Activated T-helper 1 cell treated with Interleukin-2 at 50 U/mL for 16 hours (primary cell): ENCODE measurements at places on chromosomes 2 and 18.

GRCh38 chr2:72932045-72932740, 14.9 kb downstream of the EMX1 start:
- DNase-seq: no peak

- no peak for DNase-seq
Measured at GRCh38 chr2:190636361-190636760, 12.5 kb upstream of the NAB1 start.

GRCh38 chr2:197054437-197054836, 127.9 kb upstream of the PGAP1 start:
- DNase-seq: no peak

DNA sequence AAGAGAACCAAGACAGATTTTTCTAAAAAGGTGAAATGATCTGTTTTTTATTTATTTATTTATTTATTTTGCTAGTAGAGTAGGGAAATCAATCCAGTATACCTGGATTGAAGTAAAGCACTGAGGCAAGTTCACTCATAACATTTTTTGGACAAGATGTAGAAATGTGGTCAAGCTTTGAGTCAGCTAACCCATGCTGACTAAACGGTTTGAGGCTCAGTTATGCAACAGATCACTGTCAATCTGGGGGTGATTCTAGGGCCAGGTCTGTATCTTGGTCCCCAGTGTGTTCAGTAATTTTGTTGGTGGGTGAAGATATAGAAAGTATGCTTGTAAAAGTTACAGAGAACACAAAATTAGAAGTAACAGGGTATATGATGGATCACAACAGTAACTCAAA, 60.2 kb downstream of the RMDN2 start:
- no peak for DNase-seq

DNA sequence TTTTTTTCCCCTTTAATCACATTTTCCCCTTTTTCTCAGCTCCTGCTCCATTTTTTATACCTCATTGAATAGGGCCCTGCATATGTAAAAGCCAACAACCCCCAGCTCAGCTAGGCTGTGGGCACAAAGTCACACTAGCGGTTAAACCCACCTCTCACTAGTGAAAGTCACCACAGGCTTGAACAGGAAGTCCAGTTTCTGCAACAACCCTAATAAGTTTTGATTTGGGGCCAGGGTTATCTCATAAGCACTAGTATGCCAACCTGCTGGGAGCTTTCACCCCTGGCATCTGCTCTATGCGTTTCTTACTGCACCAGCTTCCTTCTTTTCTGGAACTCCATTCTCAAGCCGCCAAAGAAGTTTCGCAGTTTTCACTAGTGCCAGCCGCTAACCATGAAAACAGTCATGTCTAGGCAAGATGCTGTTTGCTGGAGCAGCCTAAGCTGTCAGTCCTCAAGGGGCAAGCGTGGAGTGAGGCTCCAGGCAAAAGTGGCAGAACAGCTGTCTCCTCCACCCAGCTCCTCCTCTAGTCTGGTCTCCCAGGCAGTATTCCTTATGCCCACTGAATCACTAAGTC, 197.0 kb upstream of the MEIS1 start:
- no peak for DNase-seq

DNA sequence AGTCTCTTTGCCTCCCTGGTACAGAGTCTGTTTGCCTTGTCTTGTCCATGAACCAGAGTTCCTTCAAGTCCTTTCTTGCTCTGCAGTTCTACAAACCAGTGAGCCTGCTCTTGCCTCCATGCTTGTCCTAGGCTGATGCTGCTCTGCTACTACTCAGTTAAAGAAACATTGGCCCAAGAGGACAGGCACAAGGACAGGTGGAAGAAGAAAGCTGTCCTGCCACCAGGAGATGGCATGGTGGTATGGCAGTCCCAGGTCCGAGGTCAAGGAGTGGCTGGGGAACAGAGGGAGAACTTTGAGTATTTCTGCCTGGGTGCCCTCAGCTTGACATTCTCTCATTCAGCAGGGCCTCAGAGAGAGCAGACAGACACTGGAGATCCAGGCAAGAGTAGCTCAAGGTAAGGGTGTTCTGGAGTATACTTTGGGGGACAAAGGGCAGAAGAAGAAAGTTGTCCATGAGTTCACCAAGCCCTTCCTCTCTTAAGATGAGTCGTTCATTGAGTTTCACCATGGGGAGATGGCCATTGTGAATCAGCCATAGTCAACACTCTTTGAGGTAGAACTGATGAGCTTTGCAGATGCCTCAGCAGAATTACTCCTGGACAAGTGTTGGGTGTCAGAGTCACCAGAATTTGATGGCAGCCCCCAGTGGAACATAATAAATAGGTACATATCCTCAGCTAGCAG, 20.4 kb downstream of the TTC32 start:
- no peak for DNase-seq

DNA sequence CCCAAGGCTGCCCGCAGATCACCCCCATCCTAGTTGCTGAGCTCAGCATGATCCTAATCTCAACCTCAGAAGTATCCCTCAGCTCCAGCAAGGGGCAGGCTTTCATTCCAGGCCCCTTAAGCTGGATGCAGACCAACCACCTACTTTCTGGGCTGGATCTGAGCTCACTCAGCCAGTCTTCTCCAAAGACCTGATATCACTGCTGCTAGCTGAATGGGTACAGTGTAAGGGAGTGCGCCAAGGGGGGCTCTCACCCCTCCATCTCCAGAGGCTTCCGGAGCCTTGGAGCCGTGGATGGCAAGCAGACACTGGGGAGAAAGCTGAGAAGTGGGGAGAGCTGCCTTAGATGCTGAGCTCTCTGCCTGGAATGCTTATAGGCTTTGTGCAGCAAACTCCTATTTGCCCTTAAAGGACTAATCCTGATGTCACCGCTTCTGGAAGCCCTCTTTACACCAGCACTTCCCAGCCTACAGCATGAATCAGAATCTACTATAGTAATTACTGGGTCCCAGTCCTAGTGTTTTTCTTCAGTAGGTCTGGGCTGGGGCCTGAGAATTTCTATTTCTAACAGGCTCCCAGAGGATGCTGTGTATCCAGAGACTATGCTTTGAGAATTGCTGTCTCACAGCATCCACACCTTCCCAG, 31.0 kb downstream of the GYPC start:
- no peak for DNase-seq

DNA sequence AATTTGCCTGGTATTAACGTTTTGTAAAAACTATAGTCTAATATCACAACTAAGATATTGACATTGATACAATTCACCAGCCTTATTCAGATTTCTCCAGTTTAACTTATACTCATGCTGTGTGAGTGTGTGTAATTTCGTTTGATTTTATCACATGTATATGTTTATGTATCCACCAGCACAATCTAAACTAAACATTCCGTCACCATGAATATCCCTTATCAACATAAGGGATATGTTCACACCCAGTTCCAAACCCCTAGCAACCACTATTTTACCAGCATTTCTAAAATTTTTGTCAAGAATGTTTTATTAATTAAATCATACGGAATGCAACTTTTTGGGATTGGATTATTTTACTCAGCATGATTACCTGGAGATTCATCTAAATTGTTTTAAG, 450.3 kb downstream of the FBXO15 start:
- DNase-seq: no peak

GRCh38 chr2:120849278-120849677, 113.6 kb downstream of the GLI2 start:
- no peak for DNase-seq

GRCh38 chr2:8268172-8268783, 413.6 kb upstream of the ID2 start:
- DNase-seq: no peak

- DNase-seq: no peak
Measured at GRCh38 chr2:142841788-142842187, 35.7 kb upstream of the KYNU start.

DNA sequence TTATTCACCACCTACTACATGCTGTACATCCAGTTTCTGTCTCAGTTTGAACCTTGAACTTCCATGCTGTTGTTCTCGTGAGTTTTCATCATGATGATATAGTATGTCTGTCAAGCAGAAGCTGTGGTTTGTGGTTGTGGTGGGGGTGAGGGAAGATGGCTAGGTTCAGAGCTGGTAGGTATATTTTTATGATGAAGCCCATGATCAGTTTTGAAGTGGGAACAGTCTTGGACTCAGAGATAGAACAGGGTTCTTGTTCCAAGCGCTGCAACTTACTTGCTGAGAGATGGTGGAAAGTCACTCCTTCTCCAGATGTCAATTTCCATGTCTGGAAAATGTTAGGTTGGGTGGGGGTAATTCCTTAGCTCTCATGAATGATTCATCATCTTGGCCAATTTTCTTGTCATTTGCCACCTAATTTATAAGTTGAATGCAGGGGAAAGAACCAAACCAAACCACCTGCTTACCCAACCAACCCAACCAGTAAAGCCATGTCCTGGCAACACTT, 21.6 kb downstream of the PMAIP1 start:
- DNase-seq: no peak

DNA sequence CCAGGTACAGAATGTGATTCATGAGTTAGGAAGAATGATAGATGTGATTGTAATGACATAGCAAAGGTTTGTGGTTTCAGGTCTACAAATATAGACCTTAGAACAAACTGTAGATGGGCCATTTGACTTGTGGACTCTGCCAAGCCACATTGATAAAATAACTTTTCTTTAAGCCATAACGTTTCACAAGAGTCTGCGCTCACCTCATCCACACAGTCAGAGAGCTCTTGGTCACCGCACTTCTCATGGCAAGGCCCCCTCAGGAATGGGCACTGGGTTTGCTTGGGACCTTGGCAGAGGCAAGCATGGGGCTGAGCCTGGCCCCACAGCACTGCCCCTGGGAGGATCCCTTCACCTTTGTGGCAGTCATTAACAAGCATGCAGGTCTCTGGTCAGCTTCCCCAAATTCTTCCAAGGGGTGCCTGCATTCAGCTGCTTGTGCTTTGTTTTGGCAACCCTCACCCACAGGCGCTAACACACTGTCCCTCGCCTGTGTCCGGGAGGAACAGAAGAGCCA, 14.0 kb downstream of the ARMC9 start:
- no peak for DNase-seq

DNA sequence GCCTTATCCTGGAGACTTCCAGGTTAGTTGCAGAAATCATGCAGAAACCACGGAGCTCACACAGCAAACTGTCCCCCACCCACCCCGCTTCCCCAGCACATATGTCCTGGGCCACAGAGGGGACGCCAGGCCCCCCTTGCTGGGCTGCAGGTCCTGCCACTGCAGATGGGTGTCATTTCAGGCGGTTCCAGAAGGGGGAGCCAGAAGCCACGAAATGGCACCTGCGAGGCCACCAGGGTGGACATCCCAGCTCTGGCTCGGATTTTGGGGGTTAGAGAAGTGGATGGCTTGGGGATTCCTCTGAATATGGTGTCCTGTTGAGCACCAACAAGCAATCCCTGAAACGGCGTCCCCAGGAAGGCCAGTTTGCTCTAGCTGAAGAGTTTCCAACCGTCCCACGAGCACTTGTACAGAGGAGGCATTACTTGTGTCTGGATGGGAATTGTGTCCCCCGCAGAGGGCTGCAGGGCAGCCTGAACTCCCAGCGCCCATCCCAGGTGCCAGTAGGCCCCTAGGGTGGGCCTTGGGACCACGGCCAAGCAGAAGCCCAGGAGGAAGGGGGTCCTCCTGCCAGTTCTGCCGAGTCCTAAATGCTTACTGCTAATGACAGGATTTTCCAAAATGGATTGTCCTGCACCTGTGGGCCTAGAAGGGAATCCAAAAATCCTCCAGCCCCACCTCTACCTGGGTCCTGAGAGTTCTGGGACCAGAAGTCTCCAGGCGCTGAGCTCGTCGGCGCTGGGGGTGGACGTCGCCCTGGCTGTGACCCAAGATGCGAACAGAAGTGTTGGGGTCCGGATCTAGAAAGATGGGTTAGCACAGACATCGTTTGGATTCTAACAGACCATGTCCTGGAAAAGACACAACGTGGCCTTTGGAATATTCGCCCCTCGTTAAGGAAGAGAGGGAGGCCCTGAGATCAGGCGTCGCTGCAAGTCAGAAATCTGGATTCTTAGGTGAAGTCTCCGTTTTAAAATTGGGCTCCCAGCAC, 14.6 kb upstream of the NFATC1 start:
- no peak for DNase-seq

- DNase-seq: no peak
Measured at GRCh38 chr18:59787998-59788790, 91.0 kb upstream of the CCBE1 start.

GRCh38 chr2:146239392-146240135, 1605.3 kb upstream of the ACVR2A start:
- no peak for DNase-seq

DNA sequence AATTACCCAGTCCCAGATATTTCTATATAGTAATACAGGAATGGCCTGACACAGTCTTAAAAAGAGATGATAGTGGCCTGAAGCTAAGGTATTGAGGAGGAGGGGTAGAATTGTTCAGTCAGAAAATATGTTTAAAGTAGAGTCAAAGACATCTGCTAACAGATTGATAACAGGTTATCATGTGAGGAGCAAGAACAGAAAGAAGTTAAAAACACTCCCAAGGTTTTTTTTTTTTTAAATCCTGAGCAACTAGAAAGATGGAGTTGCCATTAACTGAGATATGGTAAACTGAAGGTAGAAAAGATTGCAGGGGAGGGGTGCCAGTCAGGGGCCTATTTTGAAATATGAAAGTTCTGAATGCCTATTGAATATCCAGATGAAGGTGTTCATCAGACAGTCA, 43.1 kb downstream of the SP3 start:
- no peak for DNase-seq

DNA sequence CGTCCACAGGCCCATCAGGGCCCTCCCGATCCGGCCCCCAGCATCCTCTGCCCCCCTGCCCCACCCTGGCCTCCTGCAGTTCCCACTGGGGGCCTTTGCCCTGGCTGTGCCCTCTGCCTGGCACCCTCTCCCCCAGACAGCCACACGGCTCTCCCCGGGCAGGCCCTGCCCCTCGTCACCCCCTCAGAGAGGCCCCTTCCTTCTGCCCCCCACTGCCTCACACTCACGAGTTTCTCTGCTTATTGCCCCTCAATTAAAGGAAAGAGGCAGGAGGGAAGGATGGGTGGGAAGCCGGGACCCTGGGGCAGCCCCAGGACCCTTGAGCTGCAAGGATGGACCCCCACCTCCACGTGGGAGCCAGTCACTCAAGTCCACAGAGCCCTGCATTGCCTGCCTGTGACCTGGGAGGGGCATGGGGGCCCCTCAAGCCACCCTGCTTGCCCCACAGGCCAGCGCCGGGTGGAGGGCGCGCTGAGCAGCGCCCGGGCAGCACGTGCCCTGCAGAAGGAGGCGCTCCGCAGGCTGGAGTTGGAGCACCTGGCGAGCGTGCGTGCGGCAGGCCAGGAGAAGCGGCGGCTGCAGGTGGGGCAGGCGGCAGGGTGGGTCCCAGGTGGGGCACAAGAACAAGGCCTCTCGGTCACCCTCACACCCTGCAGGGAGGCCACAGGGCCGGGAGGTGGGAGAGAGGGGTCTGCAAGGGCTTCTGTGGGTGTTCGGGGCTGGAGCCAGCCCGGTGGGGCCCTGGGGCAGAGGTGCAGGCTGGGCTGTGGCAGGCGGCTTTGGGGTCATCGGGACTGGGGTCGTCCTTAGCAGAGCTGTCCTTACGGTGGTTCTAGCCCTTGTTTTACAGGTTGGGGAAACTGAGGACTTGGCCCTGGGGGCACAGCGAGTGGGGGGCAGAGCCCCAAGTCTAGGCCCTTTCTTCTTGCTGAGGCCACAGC, 30.5 kb upstream of the SNED1 start:
- DNase-seq: no peak

DNA sequence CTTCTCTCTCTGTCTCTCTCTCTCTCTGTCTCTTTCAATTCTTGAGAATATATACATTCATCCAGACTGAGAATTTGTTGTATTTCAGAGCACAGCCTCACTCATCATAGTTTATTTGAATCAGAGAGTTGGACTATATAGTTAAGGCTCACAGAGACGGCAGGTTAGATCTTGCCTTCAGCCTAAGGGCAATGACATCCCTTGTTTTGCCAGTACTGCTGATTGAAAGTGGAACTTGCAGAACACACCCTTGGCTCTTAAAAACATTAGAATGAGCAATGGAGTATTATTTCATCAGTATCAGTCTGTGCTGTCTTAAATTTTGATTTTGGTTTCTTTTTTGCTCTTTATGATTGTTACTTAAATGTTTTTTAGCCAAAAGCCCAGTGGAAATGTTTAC, 62.0 kb upstream of the DSG1 start:
- DNase-seq: no peak
